Activated T-helper 1 cell treated with anti-CD3 and anti-CD28 coated beads, Interleukin-2, amount 50 U/mL, for 16 hours (primary cell): ENCODE measurements at places on chromosomes 11 and 22.
A peak's percentile ranks its signal among the peaks of the same experiment; 100 is the strongest.

DNA sequence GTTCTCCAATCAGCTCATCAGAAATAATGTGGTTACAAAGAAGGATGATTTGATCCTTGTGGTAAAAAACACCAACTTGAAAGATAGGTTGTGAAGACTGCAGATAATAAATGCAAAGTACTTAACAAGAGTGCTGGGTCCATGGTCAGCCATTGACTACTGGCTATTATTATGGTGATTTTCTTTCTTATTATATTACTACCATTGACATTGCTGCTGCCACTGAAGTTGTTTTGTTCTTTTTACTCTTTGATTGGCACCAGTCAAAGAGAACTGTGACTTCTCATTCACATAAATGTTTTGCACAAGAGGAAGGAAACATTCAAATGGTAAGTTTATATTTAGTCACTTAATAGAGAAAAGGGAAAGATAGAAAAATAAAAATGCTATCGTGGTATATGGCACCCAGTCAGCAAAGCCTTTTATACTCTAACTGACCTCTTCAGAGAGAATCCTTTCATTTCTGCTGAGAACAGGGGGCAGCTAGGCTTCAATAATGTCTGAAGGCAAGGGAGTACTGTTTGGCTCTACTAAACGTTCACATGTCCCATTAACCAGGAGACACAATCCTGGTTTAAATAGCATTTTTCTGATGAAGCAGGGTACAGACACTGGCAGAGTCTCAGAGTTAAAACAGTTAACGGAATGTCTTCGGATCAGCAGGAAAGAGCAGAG is 64.8 kb downstream of the LRRC4C start:
- DNase-seq: no peak

DNA sequence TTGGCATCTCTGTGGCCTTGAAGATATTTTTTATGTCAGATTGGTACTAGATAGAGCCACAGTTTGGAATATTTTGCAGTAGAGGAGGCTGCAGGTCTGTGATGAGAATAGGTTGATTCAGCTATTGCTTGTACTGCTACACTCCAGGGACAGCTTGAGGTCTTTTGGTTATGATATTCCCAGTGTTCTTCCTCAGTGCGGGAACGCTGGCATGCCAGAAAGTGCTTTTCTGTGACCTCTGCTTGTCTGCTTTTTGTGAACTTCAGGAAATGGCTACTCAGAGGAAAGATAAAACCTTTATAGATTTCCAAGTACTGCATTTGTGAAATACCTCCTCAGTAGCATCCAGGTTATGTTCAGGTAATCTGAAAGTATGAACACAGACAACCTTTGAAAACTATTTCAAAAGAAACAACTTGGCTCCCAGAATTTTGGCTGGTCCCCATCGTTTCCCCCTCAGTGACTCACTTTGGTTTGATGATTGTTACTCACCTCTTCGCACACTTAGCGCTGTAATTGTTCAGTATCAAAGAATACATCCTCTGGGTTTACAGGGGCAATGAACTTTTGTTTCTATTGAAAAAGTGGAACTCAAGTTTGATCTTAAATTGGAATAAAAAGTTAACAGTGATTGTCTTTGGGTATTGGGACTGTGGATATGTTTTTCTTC is 191.4 kb downstream of the HIPK3 start:
- DNase-seq: no peak

DNA sequence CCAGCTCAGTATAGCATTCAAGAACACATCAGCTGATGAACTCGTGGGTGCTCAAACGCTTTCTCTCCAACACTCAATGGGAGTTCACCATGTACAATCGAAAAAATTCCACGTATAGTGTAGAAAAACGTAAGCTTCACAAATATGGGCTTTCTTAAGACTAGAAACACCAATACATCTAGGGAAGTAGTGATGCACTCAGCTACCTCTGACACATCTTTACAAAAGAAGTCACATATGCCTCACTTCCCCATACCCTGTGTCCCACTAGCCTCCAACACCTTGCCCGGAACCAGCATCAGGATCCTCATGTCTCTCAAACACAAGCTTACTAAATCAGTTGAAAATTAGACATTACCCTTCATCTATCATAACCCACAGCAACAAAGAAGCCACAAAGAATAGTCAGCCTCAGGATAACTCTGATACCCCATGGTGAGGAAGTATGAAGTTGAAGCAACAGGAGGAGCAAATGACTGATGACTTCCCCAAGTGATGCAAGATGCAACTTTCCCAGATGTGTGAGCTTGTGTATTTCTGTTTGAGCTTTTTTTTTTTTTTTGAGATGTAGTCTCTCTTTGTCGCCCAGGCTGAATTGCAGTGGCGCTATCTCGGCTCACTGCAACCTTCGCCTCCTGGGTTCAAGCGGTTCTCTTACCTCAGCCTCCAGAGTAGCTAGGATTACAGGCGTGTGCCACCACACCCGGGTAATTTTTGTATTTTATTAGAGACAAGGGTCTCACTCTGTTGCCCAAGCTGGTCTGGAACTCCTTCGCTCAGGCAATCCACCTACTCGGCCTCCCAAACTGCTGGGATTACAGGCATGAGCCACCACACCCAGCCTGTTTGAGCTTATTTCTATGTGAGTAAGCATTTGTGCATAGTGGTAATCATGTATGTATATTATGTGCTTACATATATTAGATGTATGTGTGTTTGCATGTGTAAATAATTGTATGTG is 8.5 kb upstream of the DENND5A start:
- no peak for DNase-seq

GRCh38 chr11:109443052-109443451 is 21.1 kb downstream of the C11orf87 start:
- DNase-seq: no peak

GRCh38 chr22:26891429-26891828 is 234.0 kb downstream of the MIAT start:
- DNase-seq: no peak

DNA sequence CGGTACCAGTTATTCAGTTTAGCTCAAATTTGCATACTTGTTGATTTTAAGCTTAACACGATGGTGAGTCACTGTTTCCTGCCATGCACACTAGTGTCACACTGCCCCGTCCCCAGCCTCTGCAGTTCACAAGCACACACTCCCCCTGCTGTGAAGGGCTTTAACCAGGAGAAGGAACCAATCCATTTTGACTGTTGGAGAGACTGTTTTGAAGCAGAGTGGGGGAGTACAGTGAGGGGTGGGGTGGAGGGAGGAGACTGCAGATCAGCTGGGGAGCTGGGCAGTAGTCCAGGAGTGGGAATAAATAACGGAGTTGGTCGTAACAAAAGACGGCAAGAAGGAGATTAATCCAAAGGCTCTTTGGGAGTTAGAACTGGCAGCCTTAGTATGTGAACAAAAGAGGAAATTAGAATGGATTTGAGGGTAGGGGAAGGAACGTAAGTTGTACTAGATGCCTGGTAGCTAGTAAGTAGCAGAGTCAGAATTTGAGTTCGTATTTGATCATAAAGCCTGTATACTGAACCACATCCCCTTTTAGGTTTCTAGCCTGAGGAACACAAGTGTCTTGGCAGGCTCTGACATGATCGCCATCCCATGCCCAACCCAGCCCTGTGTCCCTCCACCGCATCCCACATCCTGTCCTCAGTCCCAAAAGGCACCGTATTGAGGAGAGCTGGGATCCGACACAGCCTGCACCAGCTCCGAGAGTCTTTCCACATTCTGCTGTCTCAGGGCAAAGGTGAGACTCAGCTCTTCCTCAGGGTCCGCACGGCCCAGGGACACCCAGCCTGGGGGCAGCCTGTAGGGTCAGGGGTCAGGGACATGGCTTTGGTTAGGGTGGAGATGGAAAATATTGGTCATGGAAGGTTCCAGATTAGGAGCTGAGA is 862 bp downstream of the TPP1 start:
- DNase-seq: peak; percentile 39

GRCh38 chr11:127274328-127274676 is 273.7 kb upstream of the KIRREL3 start:
- no peak for DNase-seq

DNA sequence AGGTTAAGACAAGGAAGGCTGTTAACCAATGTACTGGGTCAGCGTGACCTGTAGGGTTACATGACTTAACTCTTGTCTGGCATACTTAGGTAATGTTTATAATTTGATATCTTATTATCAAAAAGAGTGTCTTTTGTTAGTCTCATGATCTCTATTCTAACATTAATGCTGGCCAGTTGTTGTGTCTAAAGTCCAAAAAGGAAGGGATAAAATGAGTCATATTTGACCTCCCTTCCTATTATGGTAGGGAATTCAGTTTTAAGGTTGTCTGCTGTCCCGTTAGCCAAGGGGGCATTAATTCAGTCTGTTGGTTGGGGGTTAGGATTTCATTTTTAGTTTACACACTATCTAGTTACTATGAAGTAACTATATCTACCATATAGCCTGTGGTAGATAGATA is 364.0 kb downstream of the GRM5 start:
- no peak for DNase-seq

DNA sequence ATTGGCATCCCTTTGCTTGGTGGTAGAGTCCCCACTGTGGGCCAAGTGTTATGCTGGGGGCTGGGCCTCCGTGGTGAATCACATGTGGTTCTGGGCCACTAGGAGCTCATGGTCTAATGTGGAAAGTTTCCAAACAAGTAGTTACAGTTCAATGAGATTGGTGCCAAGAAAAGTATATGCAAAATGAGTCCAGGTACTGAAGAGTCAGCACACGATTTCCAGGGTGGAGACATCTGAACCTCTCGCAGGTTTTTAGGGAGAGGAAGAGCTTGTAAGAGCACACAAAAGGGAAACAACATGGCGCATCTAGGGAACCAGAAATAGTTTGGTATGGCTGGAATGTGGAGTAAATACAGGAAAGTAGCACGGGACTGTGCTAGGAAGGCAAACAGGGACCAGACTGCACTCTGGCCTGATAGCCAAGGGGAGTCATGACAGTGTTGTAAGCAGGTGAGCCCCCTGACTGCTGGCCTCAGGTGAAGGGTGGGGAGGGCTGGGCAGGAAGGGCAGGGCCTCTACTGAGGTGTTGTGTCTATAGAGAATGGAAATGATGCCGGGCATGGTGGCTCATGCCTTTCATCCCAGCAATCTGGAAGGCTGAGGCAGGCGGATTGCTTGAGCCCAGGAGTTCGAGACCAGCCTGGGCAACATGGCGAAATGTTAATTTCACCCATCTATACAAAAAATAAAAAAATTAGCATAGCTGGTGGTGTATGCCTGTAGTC is 12.6 kb downstream of the POLR2F start:
- DNase-seq: no peak

- DNase-seq: no peak
Measured at GRCh38 chr22:46064228-46064965, 85.9 kb upstream of the PPARA start.

DNA sequence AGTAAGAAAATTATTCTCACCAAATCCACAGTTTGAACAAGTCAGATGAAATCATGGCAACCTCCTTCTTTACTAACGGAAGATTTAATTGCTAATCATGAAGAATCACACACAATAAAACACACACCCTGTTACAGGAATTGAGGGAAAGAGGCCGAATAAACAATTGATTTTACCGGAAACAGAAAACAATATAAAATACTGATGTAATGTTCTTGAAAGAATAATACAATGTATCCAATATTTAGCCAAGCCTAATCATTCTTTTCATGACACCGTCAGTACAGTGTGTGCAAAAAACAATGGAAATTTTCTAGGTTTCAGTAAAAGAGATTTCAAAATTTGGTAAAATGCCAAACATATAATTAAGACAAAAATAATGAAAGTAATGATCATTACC is 23.4 kb downstream of the ASRGL1 start:
- DNase-seq: no peak

DNA sequence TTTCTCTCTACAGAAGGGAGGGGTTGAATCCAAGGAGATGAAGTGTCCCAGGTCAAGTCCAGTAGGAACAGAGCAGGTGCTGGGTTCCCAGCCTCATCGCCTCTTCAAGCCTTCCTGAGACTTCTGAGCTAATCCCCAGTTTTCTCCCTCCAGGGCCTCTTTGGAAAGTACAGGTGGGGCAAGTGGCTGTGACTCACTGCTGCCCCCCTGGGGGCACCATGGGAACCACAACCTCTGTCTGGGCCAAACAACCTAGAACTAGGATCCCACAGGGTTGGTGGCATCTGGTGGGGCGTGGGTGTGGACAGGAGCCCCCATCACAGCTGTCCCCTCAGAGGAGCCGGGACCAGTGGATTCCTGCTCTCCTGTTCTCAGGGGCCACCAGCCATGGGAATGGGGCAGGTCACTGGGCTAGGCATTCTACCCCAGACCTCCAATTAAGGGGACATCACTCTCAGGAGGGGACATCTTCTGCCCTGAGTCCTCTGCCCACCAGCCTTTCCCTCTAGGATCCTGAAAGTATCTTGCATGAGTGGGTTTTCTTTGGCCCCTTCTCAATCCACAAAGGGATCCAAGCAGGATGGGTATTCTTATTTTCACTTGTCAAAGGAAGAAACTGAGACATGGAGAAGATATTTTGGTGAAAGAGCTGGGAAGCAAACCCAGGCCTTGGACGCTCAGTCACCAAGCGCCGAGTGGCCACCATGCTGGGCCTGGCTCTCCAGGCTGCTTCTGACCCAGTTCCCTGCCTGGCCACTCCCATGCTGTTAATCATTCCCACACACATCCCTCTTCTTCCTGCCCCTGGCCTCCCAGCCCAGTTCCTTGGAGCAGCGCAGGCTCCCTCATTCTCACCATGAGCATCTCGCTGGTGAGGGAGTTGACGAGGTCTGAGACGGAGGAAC is 23.8 kb downstream of the LRRC10B start:
- peak; percentile 9 for DNase-seq

GRCh38 chr22:45526768-45527360 is 24.2 kb downstream of the FBLN1 start:
- DNase-seq: no peak

DNA sequence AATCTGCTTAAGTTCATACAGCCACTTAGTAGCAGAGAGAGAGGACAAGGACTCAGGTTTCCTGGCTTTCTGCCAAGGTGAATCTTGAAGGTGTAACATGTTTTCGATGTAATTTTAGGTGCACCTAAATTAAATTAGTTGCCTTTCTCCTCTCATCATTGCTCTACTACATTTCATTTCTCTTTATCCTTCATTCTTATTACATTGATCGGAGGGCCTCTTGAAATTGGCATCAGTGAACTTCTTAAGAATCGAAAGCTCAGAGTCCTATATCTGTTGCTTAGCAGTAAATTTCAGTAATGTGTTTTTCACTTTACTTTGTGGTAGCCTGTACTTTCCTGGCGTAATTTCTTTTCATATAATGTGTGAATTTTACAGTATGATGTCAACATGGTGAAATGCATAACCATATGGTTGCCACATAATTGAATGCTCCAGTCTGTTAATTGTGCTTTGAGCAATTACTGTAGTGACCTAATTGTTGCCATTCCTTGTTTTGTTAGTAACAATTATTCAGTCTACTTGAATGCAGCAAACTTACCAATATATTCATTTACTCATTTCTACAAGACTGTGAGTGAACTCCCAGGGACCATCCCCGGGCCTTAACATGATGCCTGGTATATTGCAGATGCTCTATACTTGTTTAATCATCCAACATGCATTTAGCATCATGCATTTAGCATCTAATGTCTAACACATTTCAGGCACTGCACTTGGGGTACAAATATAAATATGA is 138.1 kb downstream of the MAML2 start:
- no peak for DNase-seq

GRCh38 chr11:3932698-3933097 is 77.2 kb downstream of the STIM1 start:
- no peak for DNase-seq
